ENCODE measurements at places on chromosomes 1 and 21.

GRCh38 chr1:117812869-117813511 lies 116.4 kb downstream of the GDAP2 start:
- no peak for DNase-seq

GRCh38 chr1:235702412-235702811 lies 52.8 kb upstream of the GNG4 start:
- peak; percentile 22 for DNase-seq

GRCh38 chr1:65208563-65208973 lies 60.6 kb downstream of the AK4 start:
- DNase-seq, result no peak

GRCh38 chr1:184655185-184655584 lies 99.5 kb downstream of the EDEM3 start:
- no peak for DNase-seq

- no peak for DNase-seq
These were observed 8.6 kb upstream of the LRRC8C start for GRCh38 chr1:89624314-89624713.

DNA sequence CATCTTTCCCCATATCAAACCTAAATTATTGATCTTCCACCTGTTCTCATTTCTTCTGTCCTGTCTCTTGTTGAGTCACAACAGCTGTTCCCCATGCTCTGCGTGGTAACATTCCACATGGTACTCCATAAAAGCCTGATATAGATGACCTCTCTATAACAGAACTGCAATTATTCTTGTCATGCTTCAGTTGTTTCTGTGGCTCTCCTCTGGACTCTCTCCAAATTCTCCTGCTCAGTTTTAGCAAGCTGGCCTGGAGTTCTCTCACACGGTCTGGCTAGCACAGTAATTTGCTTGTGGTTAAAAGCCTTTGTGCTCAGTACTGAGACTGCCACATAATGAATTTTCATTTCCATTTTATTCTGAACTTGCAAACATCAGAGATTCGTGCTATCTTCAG lies 10.6 kb upstream of the LRRC39 start:
- DNase-seq, result peak; percentile 87

- peak; percentile 22 for DNase-seq
These were observed 27.1 kb upstream of the KCTD3 start for GRCh38 chr1:215539803-215540570.

- no peak for DNase-seq
These were observed 153.2 kb downstream of the LRIG2 start for GRCh38 chr1:113226148-113226547.

GRCh38 chr1:13514821-13515220 lies 1.0 kb upstream of the LRRC38 start:
- DNase-seq, result no peak

DNA sequence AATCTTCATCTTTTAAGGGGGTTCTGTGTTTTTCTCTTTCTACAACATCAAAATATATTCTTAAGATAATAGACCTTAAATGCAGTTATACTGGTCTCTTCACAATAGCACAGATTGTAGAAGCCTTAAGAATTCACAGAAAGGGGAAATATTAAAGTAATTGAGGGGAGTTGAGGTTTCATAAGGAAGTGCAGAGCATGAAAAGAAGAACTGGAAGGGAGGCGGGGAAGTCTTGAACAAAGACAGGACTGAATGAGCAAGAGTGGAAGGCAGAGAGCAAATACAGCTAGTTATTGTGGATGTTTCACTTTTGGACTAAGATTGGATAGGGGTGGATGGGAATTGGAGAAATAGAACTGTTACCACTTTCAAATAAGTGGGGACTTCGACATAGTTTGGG lies 67.7 kb downstream of the PTGER3 start:
- no peak for DNase-seq

- DNase-seq, result peak; percentile 55
These were observed 532 bp downstream of the ERO1B start for GRCh38 chr1:236281198-236281653.

DNA sequence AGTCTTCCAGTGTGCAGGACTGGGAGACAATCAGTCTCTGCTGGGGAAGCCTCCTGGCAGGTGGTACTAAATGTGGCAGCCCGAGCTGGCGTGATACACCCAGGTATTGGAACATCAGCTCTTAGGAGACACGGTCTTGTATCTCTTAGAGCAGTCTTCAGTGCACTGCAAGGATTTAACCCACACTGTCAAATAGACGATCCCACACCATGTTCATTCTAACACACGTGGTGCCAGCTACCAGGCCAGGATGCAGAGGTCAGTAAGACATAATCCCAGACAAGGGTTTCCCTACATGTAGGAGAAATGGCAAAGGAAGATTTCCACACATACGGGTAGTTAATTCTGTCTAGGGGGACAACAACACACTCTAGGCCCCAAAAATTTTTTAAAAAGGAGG lies 8.7 kb downstream of the TRIM11 start:
- DNase-seq, result no peak

DNA sequence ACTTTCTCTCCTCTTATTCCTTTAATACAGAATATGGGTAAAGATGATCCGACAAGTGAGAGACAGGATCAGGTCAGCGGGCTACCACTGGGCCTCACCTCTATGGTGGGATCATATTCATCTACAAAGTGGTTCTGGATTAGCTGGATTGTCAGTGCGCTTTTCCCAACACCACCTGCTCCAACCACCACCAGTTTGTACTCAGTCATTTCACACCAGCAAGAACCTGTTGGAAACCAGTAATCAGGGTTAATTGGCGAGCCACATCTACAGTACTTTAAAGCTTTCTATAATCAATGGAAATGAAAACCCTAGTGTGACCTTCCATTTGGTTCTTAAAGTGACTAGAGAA lies 643 bp downstream of the NRAS start:
- no peak for DNase-seq

DNA sequence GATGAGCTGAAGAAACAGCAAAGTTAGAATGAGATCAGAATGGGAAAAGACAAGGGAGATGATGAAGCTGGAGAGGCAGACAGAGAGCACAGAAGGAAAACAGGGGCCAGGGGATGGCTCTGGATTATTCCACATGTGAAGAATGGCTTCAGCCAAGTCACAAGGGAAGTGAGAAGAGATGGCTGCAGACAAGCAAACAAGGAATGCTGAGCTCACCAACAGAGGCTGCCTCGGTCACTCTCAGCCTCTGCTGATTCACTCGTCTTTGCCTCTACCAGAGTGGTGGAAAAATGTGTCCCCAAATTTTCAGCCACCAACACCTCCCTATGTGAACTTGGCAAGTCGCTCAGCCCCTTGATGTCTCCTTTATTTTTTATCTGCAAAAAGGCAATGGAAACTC lies 46.7 kb downstream of the TRABD2B start:
- DNase-seq, result no peak

DNA sequence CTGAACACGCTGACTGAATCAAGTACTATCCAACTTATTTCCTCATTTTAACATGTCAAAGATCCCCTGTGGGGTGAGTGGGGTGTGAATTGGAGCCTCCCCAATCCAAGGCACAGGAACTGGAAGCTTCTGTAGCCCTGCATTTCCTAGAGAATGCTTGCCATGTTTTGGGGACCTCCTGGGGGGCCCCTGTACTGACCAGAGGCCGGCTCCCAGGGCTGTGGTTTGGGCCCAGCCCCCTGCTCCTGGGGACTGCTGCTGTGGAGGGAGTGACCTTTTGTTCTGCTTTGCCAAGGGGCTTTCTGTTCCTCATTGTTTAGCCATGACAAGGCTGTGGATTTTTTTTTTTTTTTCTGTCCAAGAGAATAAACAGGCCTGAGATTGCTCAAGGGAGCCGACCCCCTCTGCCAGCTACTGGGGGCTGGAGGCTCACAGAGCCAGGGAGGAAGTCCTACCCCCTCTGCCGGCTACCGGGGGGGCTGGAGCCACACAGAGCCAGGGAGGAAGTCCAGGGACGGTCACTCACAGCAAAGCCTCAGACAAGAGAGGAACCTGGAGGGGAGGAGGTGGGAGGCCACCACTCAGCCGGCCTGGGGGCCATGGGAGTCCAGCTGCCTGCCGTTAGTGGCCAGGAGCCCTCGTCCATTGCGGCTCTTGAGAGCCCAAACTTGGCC lies 17.4 kb downstream of the TNFRSF1B start:
- no peak for DNase-seq

DNA sequence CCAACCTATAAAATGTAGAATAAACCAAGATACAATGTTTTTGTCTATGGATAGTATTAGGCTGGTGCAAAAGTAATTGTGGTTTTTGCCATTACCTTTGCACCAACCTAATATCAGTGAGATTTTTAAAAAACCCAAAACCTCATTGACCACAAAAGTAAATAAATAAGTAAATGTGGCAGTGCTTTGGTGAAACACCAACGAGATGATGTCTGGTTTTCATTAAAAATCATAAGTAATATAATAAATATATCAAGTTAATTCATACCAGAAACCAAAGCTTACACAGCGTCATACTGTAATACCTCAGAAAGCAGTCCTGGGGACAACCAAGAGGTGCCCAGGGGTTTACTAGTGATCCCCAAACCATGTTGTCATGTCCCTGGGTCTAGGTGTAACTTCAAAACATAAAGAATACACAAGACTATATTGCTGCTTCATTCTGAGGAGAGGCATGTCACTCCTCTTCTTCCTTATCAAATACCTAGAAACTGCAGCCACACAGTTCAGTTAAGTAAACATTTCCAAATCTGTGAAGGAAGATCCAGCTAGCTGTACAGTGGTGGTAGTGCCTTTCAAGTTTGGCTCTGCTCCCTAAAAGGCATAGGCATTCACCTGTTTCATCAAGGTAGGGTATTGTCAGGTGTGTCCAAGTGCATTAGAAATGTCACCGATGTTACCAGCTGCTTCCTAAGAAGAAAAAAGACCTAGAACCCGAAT lies 51.6 kb upstream of the ZC3H11B start:
- DNase-seq, result no peak

DNA sequence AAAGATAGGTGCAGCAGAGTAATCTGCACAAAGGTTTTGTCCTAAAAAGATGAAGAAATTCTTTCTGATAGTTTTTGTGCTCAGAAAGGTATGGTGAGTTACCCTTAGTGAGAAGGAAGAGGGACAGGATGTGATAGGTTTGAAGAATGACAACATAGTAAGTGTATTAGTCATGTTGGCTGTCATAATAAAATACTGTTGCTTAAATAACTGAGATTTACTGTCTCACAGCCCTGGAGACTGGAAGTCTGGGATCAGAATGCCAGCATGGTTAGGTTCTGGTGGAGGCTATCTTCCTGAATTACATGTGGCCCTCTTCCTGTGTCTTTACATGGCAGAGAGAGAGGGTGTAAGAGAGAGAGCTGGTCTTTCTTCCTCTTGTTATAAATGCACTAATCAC lies 965.2 kb downstream of the TTLL7 start:
- DNase-seq, result no peak

DNA sequence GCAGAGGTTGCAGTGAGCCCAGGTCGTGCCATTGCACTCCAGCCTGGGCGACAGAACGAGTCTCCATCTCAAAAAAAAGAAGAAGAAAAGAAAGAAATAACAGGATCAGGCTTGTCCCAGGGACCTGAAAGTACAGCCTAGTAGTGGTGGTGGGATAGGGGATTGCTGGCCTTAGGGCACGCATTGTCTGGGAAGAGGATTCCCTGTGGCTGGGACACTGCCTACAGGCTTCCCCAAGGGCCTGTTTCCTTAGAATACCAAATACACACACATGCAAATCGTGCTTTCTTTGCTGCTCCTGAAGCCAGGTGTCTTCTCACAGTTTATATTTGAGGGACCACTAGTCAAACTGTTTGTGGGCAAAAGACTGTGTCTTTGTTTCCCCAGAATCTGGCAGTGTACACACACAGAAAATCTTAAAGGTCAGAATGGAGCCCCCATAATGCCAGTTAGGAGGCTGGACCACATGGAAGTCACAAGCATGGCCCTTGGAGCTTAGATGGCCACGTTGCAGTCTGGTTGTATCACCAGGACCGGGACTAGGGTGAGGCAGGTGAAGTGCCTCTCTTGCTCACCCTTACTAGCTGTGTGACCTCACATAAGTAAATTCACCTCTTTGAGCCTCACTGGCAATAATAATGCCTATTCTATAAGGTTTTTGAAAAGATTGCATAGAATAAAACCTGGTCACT lies 12.7 kb upstream of the ASAP3 start:
- no peak for DNase-seq

- DNase-seq, result no peak
These were observed 502.0 kb downstream of the SMYD3 start for GRCh38 chr1:246005067-246005466.

GRCh38 chr1:24216276-24217074 lies 29.4 kb upstream of the IFNLR1 start:
- DNase-seq, result peak; percentile 79

- no peak for DNase-seq
These were observed 4.4 kb downstream of the PIGR start for GRCh38 chr1:206941766-206942418.

DNA sequence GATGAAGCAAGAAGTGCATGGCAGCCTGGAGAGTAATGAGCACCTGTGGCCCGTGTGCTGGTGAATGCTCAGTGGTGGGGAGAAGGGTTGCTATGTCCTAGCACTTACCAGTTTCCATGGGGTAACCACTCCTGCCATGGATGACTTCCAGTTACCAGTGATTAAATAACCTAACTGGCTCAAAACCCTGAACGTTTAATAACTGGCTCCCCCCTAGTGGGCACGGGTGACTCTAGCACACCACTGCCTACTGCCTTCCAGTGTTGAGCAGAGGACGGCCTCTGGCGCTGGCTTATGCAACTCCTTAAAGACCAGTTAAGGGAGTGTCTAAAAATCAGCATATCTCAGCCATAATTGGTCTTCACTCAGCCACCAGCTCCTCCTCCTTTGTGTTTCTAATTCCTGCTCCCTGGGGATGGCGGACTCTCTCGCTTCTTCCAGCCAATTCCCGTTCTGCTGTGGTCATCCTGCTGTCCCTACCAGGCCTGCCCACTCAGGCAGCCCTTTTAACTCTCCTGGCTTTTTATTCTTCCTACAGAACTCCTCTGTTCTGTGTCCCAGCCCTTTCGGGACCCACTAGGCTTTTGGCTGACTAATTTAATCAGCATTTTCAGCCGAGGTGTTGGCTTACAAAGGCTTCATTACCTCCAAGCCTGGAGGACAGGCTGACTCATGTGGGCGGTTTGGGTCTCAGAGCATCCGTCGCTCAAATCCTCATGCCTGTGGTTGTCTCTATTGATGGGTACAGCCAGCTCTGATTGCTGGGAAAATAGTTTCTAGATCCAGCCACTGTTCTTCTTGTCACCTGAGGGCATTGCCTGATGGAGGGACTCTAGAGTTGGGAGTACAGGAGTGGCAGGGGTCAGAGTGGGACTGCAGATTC lies 332.4 kb downstream of the CAMTA1 start:
- no peak for DNase-seq

- no peak for DNase-seq
These were observed 70.2 kb downstream of the IARS2 start for GRCh38 chr1:220164116-220164515.

- DNase-seq, result no peak
These were observed 90.1 kb downstream of the TNFSF18 start for GRCh38 chr1:172960454-172961208.

DNA sequence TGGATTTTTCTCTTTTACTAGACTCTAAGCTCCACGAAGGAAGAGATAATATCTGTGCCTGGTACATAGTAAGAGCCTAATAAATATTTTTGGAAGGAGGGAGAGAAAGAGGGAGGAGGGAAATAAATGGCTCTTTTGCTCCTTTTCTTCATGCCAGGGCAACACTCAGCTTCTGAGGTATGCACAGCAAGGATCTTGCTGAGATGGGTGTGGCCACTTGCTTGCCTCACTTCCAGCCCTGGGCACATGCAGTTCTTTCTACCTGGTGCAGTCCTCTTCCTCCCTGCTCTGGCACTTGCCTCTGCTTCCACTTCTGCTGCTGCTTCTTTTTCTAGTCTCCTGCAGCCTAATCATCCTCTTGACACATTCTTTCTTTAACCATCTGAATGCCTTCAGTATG lies 148.1 kb downstream of the FGGY start:
- no peak for DNase-seq

GRCh38 chr1:3415260-3416090 lies 39.0 kb upstream of the ARHGEF16 start:
- DNase-seq, result no peak

All from NCI-H1092 treated with DMSO at 0.1 percent for 48 hours (cell line).